ENCODE measurements at places on chromosomes 11 and 22.

DNA sequence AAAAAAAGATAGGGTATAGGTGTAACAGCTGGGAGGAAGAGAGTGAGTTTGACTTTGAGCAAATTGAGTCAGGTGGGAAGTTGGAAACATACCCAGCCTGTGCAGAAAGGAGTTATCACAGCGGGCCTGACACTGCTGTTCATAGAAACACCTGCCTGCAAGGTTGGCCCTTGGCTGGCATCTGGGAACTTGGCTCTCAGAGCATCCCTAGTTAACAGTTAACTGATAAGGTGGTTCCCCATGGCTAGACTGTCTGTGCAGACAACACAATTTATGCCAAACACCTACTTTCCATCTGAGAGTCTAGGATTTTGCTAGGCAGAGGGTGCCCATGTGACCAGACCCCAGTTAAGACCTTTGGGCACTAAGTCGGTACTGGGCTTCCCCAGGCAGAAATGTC lies 31.4 kb downstream of the ADAMTS8 start:
- DNase-seq = no peak

DNA sequence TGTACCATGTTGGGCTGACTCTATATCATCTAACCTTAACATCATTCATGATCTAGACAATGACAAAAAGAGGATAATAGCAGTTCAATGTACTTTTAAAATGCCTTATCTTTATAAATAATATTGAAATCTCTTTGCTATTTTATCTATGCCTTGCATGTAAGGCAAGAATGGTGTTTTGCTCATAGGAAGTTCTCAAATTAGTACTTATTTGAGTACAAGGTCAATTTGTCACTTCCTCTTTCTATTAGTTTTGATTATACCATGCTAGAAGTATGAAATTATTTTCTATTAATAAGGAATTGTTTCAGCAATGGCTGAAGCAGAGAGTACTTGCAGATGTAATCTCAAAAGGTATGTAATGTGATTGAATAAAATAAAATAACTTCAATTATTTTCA lies 1285.4 kb upstream of the TENM4 start:
- DNase-seq = no peak

DNA sequence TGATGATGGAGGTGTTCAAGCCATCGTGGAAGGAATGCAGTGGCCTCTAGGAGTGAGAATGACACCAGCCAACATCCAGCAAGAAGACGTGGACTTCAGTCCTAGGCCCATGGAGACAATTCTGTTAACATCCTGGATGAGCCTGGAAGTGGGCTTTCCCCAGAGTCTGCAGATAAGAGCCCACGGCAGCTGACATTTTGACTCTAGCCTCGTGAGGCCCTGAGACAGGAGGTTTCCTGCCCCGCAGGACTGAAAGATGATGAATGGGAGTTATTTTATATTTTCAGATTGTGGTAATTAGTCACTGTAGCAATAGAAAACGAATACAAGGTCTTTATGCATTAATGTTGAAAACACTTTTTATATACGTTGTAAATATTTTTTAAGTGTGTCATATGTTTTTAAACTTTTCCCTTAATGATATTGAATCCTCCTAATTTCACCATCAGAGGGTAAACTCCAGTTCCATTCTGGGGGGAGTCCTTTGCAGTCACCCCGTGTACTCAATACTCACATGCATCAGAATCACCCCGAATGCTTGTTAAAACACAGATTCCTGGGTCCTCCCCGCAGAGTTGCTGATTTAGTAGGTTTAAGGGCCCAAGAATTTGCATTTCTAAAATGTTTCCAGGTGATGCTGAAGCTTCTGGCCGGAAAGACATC lies 570 bp upstream of the TPCN2 start:
- DNase-seq = no peak

GRCh38 chr11:43933608-43934551 lies 8.6 kb upstream of the C11orf96 start:
- no peak for DNase-seq

GRCh38 chr11:1834779-1835670 lies at the start of gene SYT8:
TSS of gene SYT8 (plus strand) at chr11:1834990. CDS start at chr11:1835106, 116 bp downstream.
- DNase-seq = no peak

- no peak for DNase-seq
Observed at GRCh38 chr11:64339754-64340408, at the start of gene CCDC88B. TSS of gene CCDC88B (plus strand) at chr11:64340204. CDS start at chr11:64340267, 63 bp downstream.

Data from epithelial cell of proximal tubule (primary cell).